ENCODE measurements at places on chromosomes 3 and 15.

DNA sequence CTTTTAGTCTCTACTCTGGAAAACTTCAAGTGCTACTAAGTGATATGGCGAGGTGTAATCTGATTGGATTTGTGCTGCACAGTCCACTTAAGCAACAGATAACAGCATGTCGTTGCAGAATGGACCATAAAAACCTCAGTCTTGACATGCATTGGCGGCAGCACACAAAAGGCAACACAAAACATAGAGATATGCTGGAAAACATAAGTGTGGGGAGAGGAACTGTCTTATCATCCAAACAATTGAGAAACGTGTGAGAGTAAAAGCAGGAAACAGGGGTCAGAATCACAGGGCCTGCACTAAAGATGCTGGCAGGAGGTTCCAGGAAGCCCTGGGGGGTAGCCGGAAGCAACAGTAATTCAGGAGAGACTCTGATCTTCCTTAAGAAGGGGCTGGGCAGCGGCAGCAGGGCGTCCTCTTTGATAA, 82.1 kb downstream of the CGNL1 start:
- no peak for DNase-seq

GRCh38 chr15:68526269-68526668, 52.5 kb upstream of the CORO2B start:
- DNase-seq, result no peak

DNA sequence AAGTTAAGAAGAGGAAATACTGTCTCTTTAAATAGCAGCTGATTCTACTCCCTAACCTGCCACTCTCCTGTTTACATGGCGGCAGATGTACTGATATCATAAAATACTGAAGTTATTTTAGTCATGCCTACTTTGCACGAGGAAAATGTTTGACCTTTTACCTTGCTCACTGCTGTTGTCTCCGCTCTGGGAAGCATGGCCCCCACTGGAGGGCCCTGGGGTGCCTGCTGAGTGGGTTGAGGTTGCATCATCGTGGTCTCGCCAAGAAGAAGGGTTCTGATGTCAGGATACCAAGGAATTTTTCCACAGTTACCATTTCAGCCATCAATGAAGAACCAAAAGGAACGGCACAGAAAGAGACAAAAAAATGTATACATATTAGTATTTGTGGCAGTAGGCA, 16.7 kb downstream of the MEIS2 start:
- DNase-seq, result no peak

DNA sequence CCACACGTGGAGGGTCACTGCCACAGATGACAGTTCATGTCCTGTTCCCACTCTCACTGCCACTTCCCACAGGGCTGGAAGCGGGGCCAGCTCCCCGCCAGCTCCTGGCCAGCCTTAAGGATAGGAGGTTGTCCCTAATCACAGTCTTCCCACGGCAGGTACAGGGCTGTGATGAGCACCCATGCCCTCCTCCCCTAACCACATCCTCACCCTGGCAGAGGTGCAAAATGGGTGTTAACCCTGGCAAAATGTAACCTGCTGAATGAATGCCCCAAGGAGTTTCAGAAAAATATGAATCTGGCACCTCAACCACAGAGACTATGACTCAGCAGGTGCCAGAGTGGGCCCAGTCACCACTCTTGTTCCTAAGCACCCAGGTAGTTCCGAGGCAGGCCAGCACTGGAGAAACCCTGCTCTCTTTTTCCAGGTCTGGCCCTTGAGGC, 185.1 kb upstream of the TPM1 start:
- DNase-seq, result no peak

DNA sequence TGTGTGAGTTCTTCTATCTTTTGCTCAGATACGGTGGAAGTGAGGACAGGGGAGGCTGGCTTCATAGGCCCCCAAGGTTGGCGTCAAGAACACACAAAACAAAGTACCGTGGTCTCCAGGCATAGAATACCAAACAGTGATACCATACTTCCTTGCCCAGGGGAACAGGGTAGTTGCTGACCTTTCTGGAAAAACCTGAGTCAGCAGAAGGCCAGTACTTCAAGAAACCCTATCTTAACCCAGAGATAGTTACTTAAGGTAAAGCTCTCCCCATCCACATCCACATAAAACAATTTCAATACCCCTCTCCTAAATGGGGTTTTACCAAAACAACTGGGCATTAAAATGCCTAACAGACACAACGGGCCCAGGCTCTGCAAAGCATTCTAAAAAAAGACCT, 29.6 kb upstream of the RPS17 start:
- DNase-seq, result no peak

- DNase-seq, result no peak
Measured at GRCh38 chr3:12998648-12999047, 74.6 kb downstream of the IQSEC1 start.
